ENCODE measurements at places on chromosomes 3 and 15.

- DNase-seq = no peak
Measured at GRCh38 chr3:98766924-98767323, 3.8 kb downstream of the ST3GAL6 start.

DNA sequence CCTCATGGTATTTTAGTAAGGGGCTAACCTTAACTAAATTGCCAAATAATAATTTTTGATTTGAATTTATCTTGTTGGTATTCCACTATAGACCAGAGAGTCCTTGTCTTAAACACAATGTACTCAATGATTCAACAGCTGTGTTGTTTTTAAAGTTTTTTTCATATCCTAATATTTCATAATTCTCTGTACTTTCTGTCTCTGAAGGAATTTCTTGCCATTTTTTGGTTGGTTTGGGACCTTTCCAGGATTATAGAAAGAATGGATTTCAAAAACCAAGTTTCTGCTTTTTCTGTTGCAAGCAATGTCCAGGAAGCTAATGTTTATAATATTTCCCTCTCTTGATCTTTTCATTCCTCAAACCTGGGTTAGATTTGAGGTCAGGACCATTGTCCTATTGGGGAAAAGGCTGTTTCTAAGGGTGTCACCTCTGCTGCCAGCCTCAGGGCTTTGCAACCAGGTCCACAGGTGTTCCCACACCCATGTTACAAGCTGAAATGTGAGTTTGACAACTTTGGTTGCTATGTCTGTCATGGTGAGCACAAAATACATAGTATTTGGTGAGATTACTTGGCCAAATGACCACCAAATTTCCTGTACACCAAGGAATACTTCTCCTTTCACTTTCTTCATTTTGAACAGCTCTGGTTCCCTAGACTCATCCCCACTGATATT lies 363.7 kb upstream of the RGMA start:
- DNase-seq = no peak

DNA sequence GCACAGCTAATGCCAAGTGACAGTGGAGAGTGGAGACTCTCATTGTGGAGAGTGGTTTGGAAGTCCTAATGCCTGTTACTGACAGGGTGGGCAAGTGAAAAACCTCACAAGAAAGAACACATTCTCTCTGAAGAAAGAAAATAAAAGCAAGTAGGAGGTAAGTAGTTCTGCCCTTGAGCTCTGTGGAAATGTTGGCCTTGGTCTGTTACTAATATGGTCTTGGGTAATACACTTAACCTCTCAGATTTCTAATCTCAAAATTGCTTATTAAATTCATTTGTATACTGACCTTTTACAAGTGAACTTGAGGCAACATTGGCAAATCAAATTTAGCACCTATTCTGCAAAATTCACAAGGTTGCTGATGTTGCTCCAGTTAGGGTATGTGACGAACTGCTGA lies 291.6 kb upstream of the CBLB start:
- no peak for DNase-seq

DNA sequence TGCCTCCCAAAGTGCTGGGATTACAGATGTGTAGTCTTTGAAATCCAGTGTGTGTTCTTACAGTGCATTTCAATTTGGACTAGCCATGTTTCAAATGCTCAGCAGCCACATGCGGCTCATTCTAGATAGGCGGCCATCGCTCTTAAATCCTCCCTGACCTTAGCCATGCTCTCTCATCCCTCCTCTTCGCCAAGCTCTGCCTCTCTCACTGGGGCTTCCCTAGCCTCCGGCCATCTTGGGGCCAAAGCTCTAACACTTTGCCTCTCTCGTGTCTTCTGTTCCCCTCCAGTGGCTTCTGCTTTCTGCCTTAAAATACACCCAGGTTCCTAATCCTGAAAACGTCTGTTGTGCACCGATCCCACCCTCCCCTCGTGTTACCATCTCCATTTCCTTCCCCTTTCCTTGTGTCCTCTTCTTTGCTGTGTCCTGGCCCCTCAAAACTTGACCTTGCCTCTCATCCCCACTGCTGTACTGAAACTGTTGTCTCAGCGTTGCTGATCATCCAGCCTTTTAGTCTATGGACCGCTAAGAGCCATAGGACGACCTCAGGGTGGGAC lies 1.4 kb upstream of the GHRL start:
- DNase-seq = no peak

DNA sequence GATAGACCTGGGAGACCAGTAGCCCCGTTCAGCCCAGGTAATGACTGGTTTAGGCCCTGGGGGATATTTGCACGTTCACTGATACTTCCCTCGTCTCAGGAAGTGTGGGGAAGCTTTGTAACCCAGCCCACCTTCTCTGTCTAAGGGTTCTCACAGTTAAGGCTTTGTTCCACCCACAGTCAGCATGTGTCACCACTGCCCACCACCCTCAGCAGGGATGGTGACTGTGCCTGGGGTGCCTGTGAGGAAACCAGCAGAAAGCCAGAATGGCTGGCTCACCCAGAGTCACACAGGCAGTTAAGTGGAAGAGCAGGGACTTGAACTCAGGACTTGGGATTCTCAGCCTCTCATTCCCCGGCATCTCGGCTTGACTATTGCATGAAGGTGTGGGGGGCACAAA lies 5.2 kb downstream of the KBTBD13 start:
- no peak for DNase-seq

DNA sequence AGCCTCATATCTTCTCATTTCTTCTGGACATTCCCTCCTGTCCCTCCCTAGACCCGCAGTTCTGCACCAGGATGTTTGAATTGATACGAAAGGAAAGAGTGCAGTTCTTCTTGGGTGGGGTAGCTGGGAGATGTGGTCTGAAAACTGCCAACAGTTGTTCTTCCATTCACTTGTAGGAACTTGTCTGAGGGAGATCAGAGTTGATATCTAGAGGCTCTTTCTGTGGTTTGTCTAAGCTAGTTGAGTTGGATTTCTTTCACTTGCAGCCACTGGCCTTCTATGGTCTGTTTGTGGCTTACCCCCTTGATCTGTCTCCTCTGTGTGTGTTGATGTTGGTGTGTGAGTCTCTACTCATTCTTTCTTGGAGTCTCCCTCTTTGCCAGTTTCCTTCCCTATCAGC lies 42.5 kb upstream of the PIK3CB start:
- DNase-seq = no peak

- no peak for DNase-seq
Measured at GRCh38 chr3:182165234-182165633, 453.5 kb downstream of the SOX2 start.

GRCh38 chr3:46540550-46540949 lies 25.6 kb downstream of the LRRC2 start:
- peak; percentile 36 for DNase-seq

DNA sequence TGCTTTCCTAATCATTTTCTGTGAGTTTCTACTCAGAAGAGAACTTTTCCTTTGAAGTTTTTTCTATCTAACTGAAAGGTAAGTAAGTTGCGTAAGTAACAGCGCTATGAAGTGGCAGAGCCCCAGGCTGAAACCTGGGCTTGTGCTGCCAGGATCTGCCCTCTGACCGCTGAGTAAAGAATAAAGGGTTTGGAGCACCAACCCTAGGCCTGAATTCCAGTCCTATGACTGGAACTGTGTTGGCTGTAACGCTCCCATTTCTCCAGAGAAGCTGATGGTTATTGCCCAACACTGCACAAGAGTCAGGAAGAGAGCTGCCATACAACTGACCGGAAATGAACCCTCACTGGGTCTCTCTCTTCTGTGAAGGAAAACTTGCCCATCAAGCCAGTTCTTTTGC lies 87.0 kb downstream of the FOXB1 start:
- no peak for DNase-seq

- DNase-seq = peak; percentile 57
Measured at GRCh38 chr3:167740961-167741587, 5.6 kb downstream of the SERPINI1 start.

DNA sequence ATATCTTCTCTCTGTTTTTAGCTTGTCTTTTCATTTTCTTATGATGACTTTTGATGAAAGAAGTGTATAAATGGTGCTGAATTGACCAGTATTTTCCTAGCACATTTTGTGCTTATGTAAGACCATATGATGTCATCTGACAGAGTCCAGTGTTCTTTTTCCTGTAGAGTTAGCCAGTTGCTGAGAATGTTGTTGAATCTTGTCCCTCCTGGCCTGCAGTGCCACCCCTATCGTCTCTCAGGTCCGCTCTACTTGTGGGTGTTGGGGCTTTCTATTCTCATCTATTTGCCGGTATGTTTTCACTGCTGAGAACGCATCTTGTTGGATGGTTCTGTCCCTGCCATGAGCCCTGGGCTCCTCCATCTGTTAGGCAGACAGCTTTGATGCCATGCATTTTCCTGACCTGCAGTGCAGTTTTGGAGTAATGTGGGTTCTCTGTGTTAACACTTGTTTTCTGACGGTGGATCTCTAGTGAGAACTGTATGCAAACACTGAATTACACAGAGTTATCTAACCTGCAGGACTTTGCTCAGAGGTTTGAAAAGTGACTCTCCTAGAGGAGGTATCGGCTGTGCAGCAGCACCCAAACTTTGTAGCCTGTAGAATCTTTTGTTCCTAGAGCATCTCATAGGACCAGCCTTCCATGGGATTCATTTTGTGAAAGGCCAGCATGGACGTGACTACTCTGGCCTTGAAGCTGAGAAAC lies 44.6 kb downstream of the SLC6A20 start:
- no peak for DNase-seq

DNA sequence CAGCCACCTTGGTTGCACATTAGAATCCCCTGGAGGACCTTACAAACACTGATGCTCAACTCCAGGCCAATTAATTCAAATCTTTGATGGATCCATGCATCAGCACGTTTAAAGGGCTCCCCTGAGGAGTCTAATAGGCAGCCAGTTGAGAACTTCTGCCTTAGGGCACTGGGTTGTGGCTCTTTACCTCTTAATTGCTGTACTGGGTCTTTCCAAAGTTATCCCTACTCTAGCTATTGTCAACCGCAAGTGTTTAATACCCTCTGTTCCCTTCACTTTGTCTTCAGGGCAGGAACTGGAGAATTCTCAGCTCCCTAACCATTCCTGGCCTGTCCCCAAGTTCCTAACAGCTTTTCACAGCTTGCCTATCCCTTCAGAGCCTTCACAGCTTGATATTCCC lies 15.0 kb upstream of the FAM174B start:
- DNase-seq = no peak

GRCh38 chr3:42376344-42376798 lies 34.0 kb downstream of the LYZL4 start:
- DNase-seq = peak; percentile 58

DNA sequence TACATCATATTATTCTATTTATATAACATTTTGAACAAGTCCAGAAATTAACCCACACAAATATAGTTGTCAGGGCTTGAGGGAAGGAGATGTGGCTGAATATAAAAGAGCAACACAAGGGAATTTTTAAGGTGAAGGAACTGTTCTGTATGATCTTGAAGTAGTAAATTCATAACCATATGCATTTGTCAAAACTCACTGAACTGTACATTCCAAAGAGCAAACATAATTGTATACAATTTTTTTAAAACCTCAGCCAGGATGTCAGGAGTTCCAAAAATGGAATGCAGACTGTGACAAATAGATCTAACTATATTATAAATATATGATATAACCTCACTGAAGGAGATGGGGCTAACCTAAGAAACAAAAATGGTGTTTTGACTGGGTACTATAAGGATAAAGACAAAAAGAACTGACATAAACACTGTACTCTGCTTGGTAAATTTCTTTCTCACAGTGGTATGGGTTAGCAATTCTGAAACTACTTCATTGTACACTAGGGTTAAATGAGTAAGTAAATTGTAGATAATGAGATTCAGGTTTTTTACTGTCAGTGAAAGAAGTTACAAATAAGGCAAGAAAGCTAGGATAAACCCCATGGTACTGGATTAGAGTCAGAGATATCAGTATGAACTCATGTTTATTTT lies 14.4 kb downstream of the GOLGB1 start:
- no peak for DNase-seq

- DNase-seq = no peak
Measured at GRCh38 chr15:63083541-63083940, 38.1 kb upstream of the LACTB start.

DNA sequence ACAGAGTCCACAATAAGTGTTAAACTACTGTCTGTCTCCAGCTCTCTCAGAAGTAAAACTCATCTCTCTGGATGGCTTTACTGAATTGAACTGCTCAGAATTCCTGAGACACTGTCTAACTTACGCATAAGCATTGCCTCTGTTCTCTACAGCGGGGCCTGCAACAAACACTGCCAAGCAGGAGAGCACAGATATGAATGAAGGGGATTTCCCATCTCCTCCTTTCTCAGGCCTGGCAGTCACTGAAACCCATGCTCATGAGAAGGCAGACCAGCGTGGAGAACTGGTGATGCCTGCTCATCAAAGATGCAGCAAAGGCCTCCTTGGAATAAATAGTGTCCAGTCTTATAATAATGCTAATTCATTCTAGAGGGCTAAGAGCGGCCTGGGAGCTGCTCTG lies 10.3 kb downstream of the RASGRP1 start:
- no peak for DNase-seq

DNA sequence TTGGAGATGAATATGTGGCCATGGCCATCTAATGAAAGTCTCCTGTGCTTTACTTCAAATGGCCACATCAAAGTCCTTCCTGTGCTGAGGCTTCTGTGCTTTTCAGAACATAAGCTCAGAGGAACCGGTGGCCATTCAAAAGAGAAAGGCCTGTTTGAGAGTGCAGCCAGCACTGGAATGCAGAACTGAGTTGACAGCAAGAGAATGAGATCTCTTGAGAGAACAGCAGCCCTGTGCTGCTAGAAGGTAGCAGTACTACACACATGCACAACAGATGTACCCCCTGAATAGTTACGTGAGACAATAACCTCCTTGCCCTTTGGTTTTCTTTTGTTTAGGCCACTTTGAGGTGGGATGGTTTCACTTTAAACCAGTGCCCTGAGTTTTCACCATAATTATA lies 292.5 kb downstream of the PTPRG start:
- no peak for DNase-seq

- DNase-seq = no peak
Measured at GRCh38 chr3:145094355-145094941, 1066.5 kb downstream of the PLOD2 start.

- no peak for DNase-seq
Measured at GRCh38 chr15:100115711-100116090, 226.1 kb downstream of the ADAMTS17 start.

DNA sequence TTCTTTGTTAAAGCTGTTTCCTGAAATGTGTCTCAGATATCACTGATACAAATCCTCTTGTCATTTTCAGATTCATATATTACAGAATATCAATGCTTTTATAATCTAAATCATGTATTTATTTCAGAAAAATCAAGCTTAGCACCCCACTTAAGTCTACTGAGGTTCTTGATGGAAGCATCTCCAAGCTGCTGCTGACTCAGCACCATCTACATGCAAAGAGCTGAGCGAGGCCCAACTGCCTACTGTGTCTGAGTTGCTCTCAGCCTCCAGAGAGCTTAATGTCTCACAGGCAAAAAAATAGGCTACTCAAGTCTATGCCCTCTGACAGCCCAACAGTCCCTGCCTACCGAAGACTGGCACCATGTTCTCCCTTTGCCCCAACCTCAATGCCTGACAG lies 29.2 kb upstream of the STIMATE start:
- DNase-seq = no peak

DNA sequence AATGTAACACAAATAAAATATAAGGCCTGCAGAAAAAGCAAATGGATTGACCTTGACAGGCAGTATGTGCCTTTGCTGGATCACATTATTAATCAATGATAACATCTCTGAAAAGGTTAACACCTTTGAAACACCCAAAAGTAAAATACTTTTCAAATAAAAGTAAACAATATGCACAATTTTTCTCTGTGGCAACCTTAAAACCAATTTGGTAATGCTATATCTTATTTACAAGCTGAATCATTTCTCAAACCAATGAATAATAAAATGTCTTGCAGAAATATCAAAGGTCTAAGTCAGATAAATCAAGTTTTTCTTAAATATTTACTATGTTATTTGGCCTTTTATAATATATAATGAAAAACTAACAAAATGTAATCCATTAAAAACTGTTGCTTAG lies 1018.7 kb downstream of the ROBO1 start:
- DNase-seq = no peak

Measured in activated CD8-positive, alpha-beta memory T cell treated with anti-CD3 and anti-CD28 coated beads, Interleukin-2, amount 10 ng/mL, durations not matched to agents 7 days and 5 days (primary cell).